ENCODE measurements at places on chromosomes 12 and 14.

GRCh38 chr12:94182986-94183707 is 34.8 kb downstream of the PLXNC1 start:
- no peak for DNase-seq

DNA sequence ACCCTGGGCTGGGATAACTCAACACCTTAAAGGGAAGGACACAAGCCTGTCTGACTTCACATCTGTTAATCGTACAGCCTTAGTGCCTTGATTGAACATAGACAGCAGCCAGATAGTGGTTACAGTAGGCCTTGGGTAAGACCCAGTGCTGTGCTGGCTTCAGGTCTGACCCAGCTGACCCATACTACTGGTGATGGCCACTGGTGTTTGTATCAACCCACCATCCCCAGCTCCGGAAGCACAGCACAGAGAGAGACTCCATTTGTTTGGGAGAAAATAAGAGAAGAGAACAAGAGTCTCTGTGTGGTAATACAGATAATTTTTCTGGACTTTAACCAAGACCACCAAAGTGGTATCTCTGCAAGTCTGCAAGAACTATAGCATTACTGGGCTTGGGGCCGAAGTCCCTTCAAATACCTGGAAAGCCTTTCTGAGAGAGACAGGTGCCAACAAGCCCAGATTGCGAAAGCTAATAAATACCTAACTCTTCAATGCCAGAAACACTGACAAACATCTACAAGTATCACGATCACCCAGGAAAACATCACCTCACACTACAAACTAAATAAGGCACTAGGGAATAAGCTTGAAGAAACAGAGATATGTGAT is 330.1 kb upstream of the GARIN2 start:
- no peak for DNase-seq

GRCh38 chr14:66121859-66122258 is 364.3 kb upstream of the CCDC196 start:
- no peak for DNase-seq

DNA sequence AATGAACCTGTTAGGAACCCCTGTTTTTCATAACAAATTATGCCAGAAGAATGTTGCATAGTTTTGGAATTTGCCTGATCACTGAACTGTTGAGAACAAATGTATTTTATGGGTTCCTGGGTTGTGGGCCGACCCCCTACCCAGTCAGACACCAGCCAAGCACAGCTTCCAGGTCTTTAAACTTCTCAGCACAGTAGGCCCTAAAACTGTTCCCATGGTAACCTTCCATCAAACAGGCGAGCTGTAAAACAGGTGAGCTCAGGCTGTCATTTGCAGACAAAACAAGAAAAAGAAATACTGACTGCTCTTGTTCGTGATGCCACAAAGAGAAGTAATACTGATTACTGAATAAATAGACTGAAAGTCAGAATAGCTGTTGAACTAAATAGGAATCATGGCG is 147.0 kb downstream of the PTPRO start:
- DNase-seq: no peak

DNA sequence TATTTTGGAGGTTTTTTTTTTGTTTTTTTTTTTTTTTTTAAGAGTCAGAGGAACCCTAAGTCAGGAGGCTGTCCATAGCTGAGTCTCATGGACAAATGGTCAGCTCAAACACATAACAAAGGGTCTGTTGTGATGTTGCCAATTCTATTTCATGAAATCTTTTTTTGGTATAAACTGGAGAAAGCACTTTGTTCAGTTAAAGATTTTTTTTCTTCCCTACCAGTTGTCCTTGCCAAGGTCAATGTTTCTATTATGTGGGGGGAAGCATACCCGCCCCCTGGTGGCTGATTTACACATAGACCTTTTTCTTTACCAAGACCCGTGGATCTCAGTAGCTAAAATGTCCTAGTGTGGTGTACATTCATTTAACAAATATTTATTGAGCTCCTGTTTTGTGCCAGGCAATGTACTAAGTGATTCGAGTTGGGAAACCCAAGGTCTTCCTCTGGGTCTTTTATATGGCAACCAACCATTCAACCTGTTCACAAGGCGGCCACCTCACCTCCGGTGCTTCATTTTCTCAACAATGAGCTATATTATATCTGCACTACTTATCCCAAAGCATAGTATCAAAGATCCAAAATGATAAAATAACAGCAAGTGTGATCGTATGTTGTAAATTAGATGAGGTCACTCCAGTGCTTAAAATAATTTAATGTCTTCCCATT is 214.5 kb downstream of the PAH start:
- no peak for DNase-seq

GRCh38 chr14:74601982-74602381 is 10.1 kb downstream of the LTBP2 start:
- DNase-seq: no peak

DNA sequence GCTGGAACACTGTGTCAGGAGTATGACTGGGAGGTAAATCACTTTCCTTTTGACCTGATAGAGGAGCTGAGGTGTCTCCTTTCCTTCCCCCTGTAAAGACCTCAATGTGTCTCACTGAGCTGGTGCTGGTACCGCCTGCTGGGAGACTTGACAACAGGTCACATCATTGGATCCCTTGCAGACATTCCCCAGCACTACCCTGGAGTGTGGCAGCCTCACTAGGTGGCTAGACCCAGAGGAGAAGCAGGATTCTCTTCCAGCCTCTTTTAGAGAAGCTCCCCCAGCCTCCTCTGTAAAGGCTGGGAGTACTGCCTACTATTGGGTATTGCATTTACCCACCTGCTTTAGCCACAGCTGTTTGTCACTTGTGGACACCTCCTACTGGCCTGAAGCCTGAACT is 223.9 kb downstream of the ADGRD1 start:
- DNase-seq: no peak

DNA sequence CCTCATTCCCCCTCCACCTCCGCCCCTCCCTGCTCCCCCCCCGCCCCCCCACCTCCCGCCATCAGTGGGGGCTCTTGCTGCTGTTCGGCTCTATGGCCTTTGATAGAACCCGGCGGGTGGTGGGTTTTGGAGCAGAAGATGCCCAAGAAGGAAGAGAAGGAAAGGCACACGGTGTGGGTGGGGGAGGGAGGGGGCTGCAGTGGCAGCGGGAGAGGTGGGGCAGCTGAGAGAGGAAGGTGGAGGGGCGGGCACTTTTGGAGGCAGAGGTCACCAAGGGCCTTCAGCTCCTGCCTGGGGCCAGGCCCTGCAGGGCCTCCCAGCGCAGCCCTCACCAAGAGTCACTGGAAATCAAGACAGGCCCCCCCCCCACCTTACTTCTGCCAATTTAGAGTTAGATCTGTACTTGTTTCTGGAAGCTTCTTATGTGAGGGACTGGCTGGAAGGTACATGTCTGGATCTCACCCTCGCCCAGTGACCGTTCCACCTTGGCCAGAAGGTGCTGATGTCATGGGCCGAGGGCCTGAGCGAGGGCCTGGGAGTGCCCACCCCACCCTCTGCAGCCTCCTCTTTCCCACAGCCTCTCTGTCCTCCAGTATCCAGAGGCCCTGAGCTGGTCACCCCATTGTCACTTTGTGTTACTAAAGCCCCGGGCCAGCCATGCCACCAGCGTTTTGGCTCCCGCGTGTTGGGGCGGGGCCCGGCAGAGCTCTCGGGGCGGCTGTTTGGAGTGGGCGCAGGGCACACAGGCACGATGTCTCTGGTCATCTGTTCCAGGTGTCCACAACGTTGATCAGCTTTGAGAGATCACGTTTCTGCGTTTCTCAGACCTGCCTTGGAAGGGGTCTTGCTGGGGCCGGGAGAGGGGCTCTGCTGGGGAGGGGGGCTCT is 153.9 kb downstream of the KIF26A start:
- DNase-seq: no peak

DNA sequence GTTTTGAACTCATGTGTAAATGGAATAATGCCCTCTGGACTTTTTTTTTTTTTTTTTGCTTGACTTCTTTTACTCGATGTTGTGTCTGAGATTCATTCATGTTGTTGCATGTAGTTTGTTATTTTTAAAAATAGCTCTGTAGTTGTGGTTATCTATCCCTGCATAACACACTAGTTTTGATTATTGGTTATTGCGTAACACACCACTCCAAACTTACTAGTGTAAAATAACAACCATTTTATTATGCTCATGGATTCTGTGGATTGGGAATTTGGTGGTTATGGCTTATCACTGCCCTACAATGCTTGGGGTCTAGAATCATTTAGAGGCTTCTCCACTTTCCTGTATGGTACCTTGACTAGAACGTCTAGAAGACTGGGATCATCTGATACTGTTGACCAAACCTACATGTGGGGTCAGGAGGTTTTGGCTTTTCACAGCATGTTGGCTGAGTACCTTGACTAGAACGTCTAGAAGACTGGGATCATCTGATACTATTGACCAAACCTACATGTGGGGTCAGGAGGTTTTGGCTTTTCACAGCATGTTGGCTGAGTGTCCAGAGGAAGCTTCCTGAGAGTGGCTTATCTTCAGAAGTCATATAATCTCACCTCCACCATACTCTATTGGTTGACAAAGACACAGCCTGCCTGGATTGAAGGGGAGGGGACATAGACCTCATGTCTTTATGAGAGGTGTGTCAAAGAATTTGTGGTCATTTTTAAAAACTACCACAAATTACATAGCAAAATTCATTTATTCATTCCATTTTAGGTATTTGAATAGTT is 11.6 kb downstream of the VRK1 start:
- DNase-seq: no peak

- no peak for DNase-seq
These were observed 128.8 kb downstream of the PAPOLA start for GRCh38 chr14:96631030-96631429.

DNA sequence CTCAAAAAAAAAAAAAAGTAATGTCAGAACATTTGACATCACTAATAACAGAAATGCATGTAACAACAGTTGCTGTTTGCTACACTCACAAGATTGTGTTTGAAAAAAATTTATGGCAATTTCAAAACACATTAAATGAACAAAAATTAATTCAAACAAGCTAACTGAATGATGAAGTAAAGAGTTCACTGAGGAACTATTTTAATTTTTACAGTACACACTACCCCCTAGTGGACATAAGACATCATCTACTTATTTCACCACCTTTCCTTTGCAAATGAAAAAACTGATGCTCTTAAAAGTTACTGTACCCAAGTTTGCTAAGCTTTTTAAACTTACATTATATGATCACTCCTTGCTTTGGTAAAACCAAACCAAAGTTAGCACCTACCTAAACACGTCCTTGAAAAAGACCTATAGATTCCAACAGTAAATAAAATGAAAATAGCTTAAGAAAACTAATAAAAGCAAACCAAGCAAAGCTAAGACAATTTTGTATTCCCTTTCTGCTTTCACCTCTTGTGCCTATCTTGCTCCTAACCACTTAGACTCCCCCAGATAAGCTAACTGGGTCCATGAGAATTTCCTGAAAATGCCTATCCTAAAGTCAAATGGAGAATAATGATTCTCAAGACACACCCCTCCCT is 22.2 kb downstream of the UBE2N start:
- DNase-seq: no peak

- no peak for DNase-seq
These were observed 209.7 kb upstream of the FAR2 start for GRCh38 chr12:28939427-28939826.

DNA sequence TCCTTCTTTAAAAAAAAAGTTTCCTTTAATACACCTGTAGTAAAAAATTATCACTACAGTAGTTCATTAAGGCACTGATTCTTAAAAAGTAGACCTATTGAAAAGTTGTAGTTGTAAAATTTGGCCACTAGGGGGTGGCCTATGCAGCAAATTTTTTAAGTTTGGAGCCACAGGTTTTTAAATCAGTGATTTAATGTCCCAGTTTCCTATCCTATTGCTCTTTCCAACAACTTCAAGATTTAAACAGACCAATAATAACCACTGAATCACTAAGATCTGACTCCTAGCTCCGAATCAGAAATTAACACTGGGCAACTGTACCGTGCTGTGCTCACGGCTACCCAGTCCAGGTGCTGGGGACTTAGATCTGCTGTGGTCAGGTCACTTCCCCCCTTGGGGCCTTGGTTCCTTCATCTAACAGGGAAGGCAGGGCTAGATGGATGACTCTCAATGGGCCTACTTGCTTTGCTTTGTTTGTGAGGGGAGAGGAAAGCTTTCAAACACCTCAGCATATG is 279.3 kb downstream of the MED13L start:
- DNase-seq: no peak

DNA sequence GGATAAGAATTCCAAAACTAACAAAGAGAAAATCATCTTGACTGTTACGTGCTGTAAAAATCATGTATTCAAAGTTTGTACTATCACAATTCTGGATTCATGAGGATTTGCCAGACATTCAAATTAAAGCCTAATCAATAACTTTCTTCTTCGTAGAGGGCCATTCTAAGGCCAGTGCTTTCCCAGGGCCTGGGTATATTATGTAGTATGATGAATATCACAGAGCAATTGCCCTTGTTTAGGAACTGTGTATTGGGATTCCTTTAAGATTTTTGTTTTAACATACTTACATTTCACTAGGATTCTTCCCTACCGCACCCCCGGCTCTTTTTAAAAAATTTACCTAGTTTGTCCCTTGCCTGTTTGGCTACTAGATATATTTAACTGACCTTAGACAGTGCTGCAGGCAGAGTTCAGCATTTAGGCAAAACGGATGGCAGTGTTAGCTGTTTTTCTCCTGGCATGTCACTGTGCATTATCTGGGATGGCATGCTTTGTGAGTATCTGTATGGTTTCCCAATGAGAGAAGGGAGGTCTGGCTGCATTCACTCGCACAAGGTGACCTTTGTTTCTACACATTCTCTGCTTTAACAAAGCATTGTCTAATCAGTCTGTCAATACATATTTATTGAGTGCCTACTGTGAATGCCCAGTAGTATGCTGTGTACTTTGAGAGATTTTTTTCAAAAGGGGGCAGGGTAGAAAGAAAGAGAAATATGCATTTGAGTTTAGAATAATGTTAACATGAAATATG is 63.3 kb downstream of the ERC1 start:
- DNase-seq: no peak

- no peak for DNase-seq
These were observed 24.6 kb downstream of the RFLNA start for GRCh38 chr12:124319368-124320050.

DNA sequence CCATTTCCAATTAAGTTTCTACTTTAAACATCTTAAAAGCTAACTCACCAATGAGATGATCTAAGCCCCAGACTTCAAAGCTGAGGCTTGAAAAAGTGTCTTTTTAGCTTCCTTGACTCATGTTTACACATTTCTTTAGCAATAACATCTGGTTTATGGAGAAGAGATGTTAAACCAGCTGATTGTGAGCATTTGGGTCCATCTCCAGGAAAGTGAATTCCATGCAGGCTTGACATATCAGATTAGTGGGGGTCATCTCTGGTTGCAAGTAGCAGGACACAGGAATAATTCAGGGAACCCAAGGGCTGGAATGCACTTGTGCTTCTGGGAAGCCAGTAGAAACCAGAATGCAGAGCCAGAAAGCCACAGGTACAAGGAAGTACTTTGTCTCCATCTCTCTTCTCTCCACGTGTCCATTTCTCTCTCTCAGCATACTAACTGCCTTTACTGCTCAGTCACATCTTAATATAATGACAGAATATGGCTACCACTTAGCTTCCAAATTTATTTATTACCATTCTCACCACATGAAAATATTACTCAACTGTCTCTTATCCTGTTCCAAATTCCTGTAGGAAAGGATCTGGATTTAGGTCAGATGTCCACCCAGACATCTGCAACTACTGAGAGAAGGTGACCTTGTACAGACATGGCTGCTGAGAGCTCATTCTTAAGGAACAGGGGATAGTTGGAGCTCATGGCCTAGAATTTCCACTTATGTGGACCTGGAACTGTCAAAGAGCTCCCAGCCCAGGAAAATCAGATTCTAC is 104.4 kb downstream of the SCN8A start:
- no peak for DNase-seq

- no peak for DNase-seq
These were observed 167.1 kb downstream of the TBX5 start for GRCh38 chr12:114238808-114239207.

- no peak for DNase-seq
These were observed 50.0 kb upstream of the STON2 start for GRCh38 chr14:81450100-81450531.

- no peak for DNase-seq
These were observed 333.3 kb downstream of the ZFP36L1 start for GRCh38 chr14:68459480-68460136.
